ENCODE measurements at places on chromosomes 2 and 18. TPM values are rescaled to one million over a fixed set of nuclear protein-coding genes. Genes with fewer than 3 reads are reported as not detected.

- H3K36me3 ChIP-seq = no peaks in the 10 kb centered on the region
- H3K4me1 ChIP-seq = peaks cover 8% of the 10 kb centered on the region
- no peak for DNase-seq
- no peaks in the 10 kb centered on the region for H3K27me3 ChIP-seq
- H3K4me3 ChIP-seq = no peak overlapping the region
- H3K27ac ChIP-seq = no peak overlapping the region
Observed at GRCh38 chr2:173033084-173033483, 42.6 kb upstream of the MAP3K20 start.

- H3K4me3 ChIP-seq = no peak overlapping the region
- H3K4me1 ChIP-seq = no peaks in the 10 kb centered on the region
- H3K27me3 ChIP-seq = no peaks in the 10 kb centered on the region
- H3K36me3 ChIP-seq = no peaks in the 10 kb centered on the region
- DNase-seq = no peak
- H3K27ac ChIP-seq = no peak overlapping the region
Observed at GRCh38 chr2:147382322-147382948, 462.4 kb upstream of the ACVR2A start.

Gene C2orf15
- total RNA-seq = 2.0 TPM

- DNase-seq = no peak
- H3K27me3 ChIP-seq = no peaks in the 10 kb centered on the region
- no peak overlapping the region for H3K27ac ChIP-seq
- H3K36me3 ChIP-seq = no peaks in the 10 kb centered on the region
- no peaks in the 10 kb centered on the region for H3K4me1 ChIP-seq
Observed at GRCh38 chr2:175404839-175405238, 223.3 kb upstream of the ATP5MC3 start.

GRCh38 chr2:101400506-101401325 is 13.4 kb upstream of the CREG2 start:
- H3K4me1 ChIP-seq = no peaks in the 10 kb centered on the region
- H3K27me3 ChIP-seq = no peaks in the 10 kb centered on the region
- no peak for DNase-seq
- H3K27ac ChIP-seq = no peak overlapping the region
- H3K36me3 ChIP-seq = no peaks in the 10 kb centered on the region
- no peak overlapping the region for H3K4me3 ChIP-seq

Gene FTCDNL1
- 0.94 TPM for total RNA-seq

Gene GCG
- total RNA-seq = not detected

Measured in Karpas-422 (cell line).